Sigmoid colon (tissue), 7 donors: ENCODE measurements at places on chromosomes 7 and 10.
A peak's percentile ranks its signal among the peaks of the same experiment; 100 is the strongest.

GRCh38 chr10:293636-294035 lies 158.4 kb downstream of the ZMYND11 start:
- peak; percentile 4 for DNase-seq

DNA sequence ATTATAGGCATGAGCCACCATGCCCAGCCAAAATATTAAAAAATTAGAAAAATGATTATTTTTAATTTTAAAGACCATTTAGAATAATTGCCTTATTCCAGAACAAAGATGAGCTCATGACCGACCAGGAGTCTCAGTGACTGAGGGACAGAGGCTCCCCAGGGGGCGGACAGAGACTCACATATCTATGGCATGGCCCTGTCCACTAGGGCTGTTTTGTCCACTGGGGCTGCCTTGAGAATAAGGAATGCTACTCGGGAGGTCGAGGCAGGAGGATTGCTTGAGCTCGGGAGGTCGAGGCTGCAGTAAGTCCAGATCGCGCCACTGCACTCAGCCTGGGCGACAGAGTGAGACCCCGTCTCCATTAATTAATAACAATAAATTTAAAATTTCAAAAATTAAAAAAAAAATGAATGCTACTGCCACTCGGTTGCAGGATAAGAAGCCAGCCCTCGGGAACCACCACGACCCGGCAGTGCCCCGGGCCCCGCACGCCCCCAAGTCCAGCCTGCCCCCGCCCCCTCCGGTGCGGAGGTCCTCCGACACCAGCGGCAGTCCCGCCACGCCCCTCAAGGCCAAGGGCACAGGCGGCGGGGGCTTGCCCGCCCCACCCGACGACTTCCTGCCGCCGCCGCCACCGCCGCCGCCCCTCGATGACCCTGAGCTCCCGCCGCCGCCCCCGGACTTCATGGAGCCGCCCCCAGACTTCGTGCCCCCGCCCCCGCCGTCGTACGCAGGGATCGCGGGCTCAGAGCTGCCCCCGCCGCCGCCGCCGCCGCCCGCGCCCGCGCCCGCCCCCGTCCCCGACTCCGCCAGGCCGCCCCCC lies 128.6 kb downstream of the APBB1IP start:
- no peak for DNase-seq

DNA sequence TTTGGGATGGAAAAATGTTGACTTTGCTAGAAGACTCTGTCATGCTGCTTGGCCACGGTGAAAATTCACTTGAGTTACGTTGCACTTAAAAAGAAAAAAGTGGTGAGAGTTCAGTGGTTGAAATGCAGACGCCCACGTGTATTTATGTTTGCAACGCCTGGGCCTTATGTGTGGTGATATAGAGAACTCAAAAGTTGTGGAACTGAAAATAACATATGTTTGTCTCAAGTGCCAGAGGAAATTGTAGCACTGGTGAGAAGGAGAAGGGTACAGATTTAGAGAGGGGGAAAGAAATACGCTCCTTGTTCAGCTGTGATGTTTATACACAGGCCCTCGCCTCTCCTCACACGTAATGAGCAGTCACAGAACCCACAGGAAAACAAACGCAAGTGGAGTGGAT lies 73.6 kb downstream of the EMX2 start:
- DNase-seq, result no peak

- no peak for DNase-seq
Measured at GRCh38 chr10:60114765-60115586, 208.6 kb upstream of the CCDC6 start.

DNA sequence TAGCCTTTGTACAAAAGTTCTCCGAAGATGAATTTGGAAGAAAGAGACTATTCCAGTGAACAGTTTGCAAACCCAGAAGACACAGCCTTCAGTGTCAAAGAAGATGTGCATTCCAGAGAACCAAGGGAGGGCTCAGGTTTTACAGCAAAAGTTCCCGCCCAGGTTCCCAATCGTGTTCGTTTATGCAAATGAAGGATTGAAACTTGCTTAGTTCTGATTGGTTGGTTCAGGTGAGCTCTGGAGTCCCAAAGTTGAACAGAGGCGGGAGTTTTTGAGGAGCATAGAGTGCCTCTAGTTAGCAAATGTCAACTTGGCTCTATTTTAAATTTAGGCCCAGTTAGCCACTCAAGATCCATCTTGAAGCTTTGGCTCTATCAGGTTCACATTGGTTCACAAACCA lies 51.3 kb downstream of the TMEM270 start:
- DNase-seq, result no peak

- DNase-seq, result no peak
Measured at GRCh38 chr10:70843776-70844489, 28.2 kb downstream of the SGPL1 start.

DNA sequence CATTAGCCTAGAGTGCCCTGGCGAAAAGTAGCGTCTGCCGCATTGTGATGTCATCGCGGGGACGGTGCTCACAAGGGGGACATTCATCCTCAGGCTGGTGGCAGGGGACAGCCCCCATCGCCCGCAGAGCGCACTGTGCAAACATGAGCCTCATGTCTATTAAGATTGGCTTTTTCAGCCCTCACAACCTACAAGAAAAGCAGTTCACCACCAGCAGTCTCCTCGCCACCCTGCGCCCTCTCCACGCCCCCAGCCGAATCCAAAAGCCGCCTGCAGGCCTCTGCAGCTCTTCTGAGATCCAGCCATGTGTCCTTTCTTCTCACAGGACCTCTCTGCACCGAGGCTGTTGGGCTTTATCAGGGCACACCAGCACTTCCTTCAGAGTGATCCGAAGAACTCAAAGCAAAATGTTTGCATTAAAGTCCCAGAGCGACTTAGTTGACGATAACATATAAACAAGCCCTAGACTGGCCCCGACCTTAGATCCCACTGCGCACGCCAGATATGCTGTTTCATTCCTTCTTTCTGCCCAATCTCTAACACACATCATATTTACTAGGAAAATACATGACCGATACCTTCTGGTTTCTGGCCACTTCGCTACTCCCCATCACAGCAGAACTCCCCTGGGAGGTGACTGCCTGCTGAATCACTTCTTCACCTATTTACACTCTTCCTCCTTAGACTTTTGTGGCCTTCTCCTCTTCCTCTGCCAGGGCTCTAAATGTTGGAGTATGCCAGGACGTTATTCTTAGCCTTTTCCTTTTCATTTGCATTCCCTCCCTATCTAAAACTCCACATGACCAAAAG lies 206.0 kb upstream of the SH2B2 start:
- no peak for DNase-seq

DNA sequence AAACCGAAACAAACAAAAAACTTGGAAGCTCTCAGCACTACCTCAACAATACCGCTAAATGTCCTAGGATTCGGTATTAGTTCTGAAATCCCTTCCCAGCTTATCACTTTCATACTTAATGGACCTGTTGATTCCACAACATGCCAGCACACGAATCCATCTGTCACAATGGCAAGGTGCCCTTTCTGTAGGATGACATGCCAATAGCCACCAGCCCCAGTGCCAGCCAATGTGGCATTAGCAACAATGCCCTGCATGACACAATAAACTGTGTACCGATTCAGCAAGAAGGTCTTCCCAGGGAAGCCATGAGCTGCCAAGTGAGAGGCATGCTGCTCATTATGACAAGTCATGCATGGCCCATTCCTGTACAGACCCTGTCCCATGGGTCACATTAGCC lies 35.6 kb upstream of the CHCHD3 start:
- no peak for DNase-seq

DNA sequence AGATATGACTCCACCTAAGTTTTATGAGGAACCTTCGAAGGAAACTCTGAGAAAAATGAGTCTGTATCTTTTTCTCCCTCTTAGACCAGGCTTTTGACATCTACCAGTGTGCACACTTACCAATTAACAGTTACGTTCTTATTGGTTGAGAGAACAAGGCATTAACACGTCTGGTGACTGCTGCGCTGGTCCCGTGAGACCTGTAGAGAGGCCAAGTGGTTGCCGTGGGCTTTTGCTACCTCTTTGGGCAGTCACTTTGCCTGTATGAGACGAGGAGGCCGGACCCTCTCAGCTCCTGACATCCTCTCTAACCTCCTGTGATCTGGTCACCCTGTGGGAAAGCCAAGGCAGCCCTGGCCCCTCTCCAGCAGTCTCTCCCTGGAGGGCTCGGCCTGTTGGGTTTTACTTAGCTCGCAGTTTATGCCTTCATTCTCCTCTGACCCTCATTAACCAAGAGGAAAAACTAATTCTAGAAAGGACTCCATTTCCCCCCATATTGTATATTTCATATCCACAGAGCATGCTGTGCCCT lies 513.9 kb upstream of the GALNT17 start:
- DNase-seq, result no peak

- no peak for DNase-seq
Measured at GRCh38 chr7:114264023-114264422, 150.6 kb upstream of the FOXP2 start.

GRCh38 chr10:104447331-104447730 lies 93.7 kb downstream of the CFAP58 start:
- DNase-seq, result no peak

DNA sequence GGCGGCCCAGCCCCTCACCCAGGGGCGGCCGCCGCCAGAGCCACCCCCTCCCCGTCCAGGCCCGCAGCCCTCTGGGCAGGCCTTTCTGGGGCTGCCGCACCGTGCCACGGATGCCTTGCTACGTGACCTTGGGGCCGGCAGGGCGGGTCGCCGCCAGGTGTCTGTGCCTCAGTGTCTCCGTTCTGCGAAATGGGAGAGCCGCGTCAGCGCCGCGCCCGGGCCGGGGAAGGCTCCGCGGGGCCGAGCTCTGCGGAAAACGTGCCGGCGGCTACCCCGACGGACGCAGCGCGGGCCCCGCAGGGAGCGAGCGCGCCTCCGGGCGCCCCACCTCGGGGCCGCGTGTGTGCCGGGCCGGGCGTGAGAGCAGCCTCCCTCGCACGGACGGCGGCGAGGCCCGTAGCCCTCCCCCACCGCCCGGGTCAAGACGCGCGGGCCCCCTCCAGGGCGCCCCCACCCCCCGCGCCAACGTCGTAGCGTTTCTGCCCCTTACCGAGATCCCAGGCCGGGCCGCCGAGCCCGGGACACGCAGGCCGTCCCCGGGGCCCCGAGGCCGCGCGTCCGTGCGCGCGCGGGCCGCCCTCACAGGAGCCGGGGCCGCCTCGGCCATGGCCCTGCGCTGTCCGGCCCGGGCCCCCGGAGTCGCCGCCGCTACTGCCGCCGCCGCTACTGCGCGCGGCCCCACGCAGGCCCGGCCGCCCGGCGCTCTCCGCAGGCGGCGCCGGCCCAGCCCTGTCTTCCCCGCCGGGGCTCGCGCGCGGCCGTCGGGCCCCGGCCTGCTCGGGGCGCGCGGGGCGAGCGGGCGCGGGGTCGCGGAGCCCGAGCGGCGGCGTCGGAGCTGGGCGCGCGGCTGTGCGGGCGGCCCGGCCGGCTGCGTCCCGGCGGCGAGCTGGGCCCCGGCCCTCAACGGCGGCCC lies 1.1 kb downstream of the ZNF777 start:
- DNase-seq, result no peak

- DNase-seq, result no peak
Measured at GRCh38 chr10:78650122-78650521, 418.6 kb upstream of the ZMIZ1 start.

- no peak for DNase-seq
Measured at GRCh38 chr10:109994711-109995577, 12.8 kb upstream of the ADD3 start.
